Urinary bladder (tissue), 4 donors: ENCODE measurements at places on chromosomes 6 and 20. TPM values are rescaled to one million over a fixed set of nuclear protein-coding genes. Genes with fewer than 3 reads are reported as not detected.

- DNase-seq: no peak
Observed at GRCh38 chr6:169935861-169936260, 184.4 kb downstream of the ERMARD start.

GRCh38 chr6:108287373-108287772, 7.5 kb upstream of the AFG1L start:
- DNase-seq: no peak

GRCh38 chr6:148175550-148176188, 167.0 kb upstream of the SASH1 start:
- no peak for DNase-seq

- no peak for DNase-seq
Observed at GRCh38 chr20:5643936-5644335, 106.3 kb upstream of the SHLD1 start.

DNA sequence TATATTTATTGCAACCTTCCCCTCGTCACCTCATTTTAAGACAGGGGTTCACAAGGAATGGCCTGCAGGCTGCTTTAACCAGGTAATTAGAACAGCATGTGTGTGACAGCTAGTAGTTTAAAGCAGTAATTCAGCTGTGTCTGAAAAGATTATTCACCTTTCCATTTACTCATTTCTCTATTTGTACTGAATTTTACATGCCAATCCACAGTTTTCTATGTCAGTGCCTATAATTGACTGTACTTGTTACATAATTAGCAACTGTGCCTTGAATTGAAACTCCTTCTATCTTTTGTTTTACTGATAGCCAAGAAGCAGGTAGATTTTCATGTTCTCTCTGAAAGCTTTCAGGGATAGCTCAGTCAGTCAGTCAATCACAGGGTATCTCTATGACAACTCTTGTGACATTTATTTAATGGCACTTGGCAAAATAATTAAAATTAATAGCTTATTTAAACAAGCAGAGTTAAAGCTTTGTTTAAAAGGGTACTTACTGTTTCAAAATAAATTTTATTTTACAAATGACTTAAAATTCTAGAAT, 214.0 kb downstream of the ZFAND3 start:
- no peak for DNase-seq

- no peak for DNase-seq
Observed at GRCh38 chr6:167706313-167707109, 120.2 kb upstream of the AFDN start.

- DNase-seq: no peak
Observed at GRCh38 chr6:13302291-13302690, 26.0 kb downstream of the TBC1D7 start.

GRCh38 chr20:49851991-49852390, 39.4 kb downstream of the SLC9A8 start:
- DNase-seq: no peak

PNPLA1 gene
- 0.13 TPM for polyA plus RNA-seq

ERGIC3 gene
- 200 TPM for polyA plus RNA-seq

TFAP2B gene
- 0.20 TPM for polyA plus RNA-seq
